ENCODE measurements at places on chromosomes 13 and 19. TPM values are rescaled to one million over a fixed set of nuclear protein-coding genes. Genes with fewer than 3 reads are reported as not detected.
A peak's percentile ranks its signal among the peaks of the same experiment; 100 is the strongest.

DNA sequence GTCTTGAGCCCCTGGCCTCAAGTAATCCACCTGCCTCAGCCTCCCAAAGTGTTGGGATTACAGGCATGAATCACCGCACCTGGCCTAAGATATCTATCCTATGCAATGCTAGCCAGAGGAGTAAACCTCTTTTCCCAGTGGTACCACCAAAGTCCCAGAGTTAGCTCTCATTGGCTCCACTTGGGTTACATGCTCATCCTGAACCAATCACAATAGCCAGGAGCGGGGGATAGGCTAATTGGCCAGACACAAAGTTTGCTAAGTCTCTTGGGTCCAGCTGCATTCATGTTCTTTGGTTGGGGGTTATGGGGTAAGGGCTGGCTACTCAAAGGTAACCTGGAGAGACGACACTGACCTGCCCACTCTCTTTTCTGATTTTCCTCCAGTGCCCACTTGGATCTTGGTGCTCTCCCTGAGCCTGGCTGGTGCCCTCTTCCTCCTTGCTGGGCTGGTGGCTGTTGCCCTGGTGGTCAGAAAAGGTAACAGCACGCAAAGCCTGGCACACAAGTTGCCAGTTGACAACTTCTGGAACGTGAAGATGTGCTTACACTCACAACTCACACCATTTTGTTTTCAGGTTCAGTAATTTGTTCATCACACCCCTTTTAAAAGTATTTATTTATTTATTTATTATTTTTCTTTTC is 7.8 kb downstream of the C19orf38 start:
- DNase-seq: no peak

- no peak for DNase-seq
Observed at GRCh38 chr13:51959773-51960172, 51.5 kb downstream of the ATP7B start.

- no peak for DNase-seq
Observed at GRCh38 chr13:96993634-96994016, 651 bp downstream of the OXGR1 start.

GRCh38 chr19:41426952-41427646 is at the start of gene B3GNT8:
B3GNT8 (minus strand) TSS chr19:41427374; CDS start chr19:41426778, 596 bp downstream.
- DNase-seq: peak; percentile 92

- no peak for DNase-seq
Observed at GRCh38 chr13:42878721-42879120, 97.3 kb downstream of the FAM216B start.

- no peak for DNase-seq
Observed at GRCh38 chr19:5789886-5790558, 941 bp downstream of the DUS3L start.

DNA sequence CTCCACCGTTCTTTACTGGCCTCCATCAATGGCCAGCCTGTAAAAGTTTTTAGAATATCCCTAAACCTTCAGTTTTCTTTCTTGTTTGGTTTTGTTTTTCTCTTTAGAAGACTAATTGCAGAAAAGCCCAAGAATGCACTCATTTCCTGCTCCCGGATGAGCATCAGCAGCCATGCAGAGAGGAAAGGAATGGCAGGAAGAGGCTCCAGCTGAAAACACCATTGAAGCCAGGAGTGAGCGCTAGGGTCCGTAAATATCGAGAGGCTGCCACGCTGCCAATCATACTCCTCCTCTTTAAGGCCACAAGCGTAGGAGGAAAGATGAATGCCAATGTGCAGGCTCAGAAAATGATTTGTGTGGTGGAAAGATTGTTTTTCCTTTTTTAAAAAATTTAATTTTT is 57.4 kb upstream of the UBE2L5 start:
- DNase-seq: no peak

- no peak for DNase-seq
Observed at GRCh38 chr13:20222553-20222952, 9.6 kb downstream of the GJB6 start.

Gene RASIP1
- 15.1 TPM for total RNA-seq

Gene ZNF506
- 8.1 TPM for total RNA-seq

Gene ITPKC
- total RNA-seq: 14.7 TPM

Gene SSC5D
- total RNA-seq: 2.6 TPM

Gene DNAAF3
- 0.59 TPM for total RNA-seq

Gene KLC3
- not detected for total RNA-seq

Gene ZNF222
- 2.9 TPM for total RNA-seq

Gene CALR3
- total RNA-seq: not detected

Gene ZNF726
- 0.32 TPM for total RNA-seq

Gene ZSCAN4
- total RNA-seq: not detected

Gene ZNF665
- total RNA-seq: 1.3 TPM
